NB4 (cell line): ENCODE measurements at places on chromosomes 3 and 15.

- no peak for DNase-seq
Observed at GRCh38 chr3:112012205-112012992, 13.7 kb downstream of the TAGLN3 start.

DNA sequence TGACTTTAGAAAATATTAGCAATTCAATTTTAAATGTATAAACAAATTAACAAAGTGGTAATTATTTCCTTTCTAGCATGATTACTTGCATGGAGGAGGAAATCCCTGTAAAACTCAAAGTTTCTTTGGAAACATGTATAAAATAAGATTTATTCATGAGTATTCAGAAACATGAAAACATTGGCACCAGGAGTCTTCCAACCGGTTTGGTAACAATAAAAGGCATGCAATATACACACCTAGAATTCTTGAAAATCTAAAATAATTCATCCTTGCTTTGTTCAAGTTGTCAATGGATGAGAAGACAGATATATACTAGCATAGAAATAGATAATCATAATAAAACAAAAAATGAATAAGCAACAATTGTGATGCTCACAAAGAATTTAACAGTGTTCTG lies 76.4 kb downstream of the ZPLD1 start:
- DNase-seq: no peak

- no peak for DNase-seq
Observed at GRCh38 chr3:156611870-156612494, 57.1 kb upstream of the SSR3 start.

DNA sequence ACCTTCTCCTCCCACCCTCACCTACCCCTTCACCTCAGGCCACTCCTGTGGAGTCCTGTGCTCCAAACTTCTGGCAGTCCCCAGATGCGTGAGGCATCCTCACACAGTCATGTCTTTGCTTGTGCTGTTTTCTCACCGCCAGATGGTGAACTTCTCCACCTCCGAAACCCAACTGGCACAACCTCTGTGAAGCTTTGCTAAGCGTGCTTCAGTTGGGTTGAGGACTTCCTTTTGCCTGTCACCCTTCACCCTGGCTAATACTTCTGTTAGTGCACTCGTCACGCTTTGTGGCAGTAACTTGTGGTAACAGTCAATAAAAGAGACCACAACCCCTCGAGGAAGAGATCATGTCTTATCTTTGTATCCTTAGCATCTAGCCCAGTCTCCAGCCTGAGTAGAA lies 42.0 kb upstream of the SKOR1 start:
- DNase-seq: peak; percentile 96

DNA sequence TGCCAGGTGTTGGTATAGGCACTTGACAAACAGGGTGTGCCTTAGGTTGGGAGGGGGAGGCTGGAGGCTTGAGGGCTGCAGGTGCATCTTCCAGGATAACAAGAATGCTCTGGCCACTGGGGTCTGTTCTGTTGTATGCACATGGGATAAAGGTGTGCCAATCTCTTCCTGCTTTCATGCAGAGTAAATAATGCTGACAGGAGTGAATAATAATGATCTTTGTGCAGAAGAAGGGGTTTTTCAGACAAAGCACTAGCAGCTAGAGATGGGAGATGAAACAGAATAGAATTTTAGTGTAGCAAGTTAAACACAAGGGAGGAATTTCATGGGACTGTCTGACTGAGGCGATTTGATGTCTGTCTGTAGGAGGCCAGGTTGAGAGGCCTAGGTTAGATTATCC lies 1.9 kb upstream of the ROPN1 start:
- DNase-seq: no peak

DNA sequence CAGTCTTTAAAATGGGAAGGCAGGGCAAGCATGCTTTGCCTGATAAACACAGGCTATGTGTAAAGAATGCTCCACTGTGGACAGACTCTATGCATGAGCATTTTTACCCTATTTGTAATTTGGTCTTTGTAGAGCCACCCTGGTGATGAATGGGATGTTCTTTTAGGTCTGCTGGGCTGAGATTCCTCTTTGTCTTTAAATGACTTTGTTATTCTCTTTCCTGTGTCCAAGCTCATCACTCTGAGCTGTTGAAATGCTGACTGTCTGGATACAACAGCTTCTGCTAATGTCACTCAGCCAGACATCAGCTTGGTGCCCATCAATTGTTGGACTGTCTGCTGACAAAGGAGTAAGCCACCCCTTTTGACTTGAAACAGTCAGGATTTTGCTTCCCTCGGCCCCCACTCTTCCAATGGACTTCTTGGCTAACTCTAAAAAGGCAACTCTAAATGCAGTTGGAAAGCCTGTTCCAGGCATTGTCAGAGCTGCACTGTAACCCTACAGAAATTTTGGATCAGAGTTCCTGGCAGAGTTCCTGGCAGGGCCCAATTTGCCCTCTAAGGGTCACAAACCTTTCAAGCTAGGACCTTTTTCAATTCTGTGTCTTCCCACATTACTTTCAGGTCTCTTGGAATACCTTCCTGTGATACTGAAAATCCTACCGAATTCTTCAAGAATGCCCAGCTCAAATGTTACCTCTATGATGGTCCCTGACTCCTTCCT lies 40.5 kb upstream of the EIF1B start:
- no peak for DNase-seq

DNA sequence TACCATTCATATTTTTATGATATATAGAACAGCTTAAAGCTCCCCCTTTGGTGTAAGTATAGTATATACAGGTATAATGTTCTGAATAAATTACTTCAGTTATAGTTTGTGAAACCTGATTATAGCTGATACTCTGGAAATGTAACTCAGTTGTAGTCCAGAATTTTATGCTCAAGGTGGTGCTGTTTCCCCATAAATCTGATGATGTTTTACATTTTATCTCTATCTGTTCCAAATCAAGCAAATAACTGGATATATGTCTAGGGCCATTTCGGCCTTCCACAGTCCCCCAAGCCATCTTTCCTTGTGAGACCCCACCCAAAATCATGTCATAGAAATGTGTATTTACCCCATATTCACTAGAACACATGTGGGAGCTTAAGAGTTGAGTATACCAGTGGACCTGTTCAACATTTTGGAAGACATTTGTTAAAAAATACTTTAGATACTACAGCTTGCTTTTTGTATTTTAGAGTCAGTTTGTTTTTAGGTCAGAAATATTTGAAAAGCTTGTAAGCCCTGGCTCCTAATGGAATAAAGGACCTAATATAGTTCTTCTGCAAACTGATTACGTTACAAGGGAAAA lies 107.1 kb downstream of the ATG7 start:
- peak; percentile 53 for DNase-seq

GRCh38 chr15:80606511-80607071 lies 88.5 kb upstream of the ABHD17C start:
- no peak for DNase-seq
